ENCODE measurements at places on chromosomes 7 and 10.

DNA sequence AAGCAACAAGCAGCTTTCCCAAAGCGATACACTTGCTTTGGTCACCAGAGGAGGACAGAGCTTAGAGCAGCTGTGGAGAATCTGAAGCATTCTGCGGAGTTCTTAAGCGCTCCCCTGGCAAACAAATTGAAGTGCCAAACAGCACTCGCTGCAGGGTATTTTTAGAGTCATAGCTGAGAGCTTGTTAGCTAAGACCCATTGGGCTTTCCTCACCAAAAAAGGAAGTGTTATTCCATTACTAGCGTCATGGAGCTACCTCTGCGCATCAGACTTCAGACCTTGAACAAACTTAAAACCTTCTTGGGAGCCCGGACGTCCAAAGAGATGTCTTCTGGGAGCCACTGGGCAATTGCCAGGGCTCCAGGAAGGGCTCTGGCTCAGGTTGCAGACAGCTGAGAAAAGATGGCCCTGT lies 23.2 kb upstream of the BMPR1A start:
- no peak for DNase-seq

DNA sequence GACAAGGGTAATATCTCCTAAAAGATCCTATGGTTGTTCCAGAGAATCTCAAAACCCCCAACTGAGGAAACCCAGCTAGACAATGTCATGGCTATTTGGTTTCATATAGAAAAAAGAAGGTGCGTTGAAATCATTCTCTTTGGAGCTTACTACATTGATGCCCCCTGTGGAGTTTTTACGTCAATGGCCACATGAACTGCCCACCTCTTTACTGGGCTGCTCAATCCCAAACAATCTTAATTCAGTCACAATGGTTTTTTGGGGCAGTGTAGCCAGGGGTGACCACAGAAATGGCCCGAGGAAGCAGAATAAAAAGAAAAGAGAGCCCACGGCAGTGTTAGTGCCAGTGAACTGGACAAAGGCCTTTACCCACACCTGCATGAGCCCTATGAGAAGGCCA lies 7.8 kb downstream of the RBP4 start:
- no peak for DNase-seq

DNA sequence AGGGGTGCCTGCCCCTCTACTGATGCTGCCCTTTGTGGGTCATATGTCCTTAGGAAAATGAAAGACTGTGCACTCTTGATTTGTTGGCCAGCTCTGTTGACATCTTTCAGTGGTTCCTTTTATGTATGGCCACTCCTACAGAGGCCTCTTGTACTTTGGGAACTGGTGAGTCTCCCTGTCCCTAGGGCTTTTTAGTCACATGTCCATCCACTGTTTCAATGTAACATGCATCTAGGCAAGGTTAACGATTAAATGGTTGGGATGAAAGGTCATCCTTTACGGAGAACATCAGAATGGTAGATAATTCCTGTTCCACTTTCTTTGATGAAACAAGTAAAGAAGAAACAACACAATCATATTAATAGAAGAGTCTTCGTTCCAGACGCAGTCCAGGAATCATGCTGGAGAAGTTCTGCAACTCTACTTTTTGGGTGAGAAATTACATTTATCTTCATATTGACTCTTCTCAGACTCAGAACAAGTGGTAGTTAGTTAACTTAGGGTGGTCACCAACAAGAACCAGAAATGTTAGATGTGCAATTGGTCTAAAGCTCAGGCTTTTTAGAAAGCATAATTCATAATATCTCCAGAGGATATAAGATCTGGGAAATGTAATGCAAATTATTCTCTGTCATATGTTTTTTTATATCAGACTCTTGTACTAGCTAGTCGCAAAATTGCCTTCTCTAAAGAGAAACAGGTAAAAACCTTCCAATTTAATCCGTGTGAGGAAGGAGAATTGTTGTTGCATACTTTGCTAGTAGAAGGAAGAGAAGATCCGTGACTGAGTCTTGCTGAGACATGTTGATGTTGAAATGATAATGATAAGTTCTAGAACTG lies at the start of gene ABCC2:
TSS of gene ABCC2 (plus strand) at position 194 of the 840 bp plus-strand sequence. CDS start at position 399, 205 bp downstream.
- no peak for DNase-seq

DNA sequence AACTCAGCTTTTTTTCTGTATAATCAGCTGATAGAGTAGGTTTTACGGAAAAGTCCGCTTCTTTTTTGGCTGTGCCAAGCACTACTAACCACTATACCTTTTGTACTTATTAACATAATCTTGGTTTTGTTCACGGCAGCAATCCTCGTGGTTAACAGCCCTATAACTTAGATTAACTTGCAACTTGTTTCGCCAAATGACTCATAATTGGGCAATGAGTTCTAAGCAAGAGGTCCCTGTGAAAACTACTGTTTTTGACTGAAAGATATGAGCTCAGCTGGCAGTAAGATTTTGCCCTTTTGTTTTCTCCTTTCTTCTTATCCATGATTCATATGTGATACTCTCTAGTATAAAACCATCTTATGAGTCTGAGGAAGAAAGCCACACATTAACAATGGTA lies 345.0 kb upstream of the PCDH15 start:
- no peak for DNase-seq

GRCh38 chr10:97721871-97722780 lies 8.6 kb downstream of the MARVELD1 start:
- DNase-seq, result no peak

DNA sequence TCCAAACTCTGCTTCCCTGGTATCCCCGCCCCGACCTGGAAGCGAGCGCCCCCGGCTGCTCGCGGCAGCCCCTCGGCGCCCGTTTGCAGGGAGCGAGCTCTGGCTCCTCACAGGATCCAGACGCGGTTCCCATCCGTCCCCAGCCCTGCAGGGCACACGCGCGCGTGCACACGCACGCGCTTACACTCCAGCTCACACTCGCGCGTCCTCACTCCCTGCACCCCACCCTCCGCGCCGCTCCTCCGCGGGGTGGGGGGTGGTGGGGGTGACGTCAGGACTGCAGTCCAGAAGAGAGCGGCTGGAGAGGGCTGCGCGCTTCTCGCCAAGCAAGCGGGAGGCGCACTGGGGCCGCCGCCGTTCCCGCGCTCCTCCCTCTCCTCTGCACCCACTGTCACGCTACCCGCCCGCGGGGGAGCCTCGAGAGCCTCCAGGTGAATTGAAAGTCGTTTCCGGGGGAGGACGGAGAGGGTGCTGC lies 255.6 kb downstream of the OTUD1 start:
- DNase-seq, result no peak

- no peak for DNase-seq
Measured at GRCh38 chr7:117219485-117219884, 103.4 kb downstream of the WNT2 start.

- no peak for DNase-seq
Measured at GRCh38 chr7:121498816-121499215, 102.7 kb upstream of the FAM3C start.

DNA sequence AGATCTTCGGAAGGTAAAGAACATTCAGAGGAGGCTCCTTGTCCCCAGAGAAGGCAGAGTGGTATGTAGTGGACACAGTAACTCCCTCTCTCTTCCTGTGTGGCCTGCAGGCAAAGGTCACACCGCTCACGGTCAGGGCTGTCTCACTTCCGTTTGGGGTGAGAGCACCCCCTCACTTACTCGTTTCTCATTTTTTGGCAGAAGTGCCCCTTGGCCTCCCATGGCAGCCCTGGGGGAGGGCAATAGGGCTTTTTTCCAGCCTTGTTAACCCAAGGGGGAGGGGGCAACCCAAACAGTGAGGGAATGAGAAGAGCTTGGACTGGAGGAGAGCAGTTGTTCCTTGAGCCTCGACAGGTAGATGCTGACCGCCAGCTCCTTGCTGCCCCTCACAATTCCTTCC lies 31.8 kb upstream of the SRGN start:
- no peak for DNase-seq

DNA sequence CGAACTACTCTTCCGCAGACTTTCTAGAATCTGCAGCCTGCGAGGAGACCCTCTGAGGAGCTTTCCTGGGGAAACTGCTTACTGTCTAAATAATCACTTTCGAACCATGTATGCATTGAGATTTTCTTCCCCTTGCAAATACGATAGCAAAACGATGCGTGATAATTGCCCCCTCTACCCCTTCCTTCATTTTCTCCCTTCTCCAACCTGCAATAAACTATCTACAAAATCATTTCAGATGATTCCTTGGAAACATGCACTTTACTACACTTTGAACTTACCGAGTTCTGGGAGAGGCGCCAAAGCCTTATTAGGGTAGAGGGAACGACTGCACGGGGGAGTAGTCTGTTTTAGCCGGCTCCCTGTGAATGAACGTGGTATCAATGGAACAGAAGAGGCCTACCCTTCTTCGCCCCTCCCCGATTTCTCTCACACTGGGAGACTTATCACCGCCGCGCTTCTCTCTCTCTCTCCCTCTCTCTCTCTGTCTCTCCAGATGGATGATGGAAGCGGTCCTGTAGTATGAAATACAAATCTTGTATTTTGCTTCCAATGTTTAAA lies at the start of gene FGFBP3:
TSS of gene FGFBP3 (minus strand) at position 370 of the 561 bp plus-strand sequence. CDS start 517 bp downstream, outside the sequence.
- DNase-seq, result peak; percentile 12

GRCh38 chr7:34109936-34110780 lies 204.8 kb downstream of the BMPER start:
- no peak for DNase-seq

- DNase-seq, result peak; percentile 63
Measured at GRCh38 chr7:102417105-102417504, 16.3 kb upstream of the ORAI2 start.

DNA sequence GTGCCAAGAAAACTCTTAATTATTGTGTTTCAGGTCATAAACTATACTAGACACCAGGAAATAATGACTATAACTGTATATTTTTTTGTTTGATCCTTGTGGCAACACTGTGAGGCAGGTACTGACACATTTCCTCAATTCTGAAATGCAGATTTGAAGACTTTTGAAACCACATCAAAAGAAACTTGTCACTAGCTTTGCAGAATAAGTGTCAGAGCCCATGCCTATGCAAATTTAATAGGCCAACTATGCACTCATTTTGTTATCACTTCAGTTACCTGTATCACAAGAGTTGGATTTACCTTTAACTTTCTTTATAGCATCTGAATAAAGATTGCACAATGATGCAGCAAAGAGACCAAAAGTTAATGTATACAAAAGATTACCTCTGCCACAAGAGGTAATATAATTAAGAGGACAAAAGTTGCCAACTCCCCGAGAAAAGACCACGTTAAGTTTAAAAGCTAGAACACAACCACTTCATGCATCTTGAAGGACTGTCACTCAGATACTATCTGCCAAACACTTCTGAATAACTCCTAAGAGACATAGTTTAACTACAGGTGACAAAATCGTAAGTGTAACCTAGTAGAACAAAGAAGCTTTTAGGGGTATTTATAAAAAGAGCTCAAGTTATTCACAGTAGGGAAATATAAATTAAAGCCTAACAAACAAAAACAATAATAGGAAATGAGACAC lies 80.5 kb downstream of the ELAPOR2 start:
- DNase-seq, result peak; percentile 80

DNA sequence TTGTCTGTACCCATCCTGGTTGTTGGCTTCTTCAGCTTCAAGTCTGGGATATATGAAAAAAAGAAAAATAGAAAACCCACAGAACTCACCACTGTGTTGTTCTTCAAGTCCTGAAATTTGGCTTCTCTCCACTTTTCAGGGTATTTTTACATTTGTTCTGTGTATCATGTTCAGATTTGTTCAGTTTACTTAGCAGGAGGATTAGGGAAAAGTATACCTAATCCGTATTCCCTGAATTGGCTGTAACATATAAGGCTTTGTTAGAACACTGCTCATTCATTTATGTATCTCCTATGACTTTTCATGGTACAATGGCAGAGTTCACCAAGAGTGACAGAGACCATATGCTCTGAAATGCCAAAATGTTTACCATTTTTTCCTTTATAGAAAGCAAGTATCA lies 146.9 kb downstream of the PTN start:
- DNase-seq, result no peak

GRCh38 chr7:134567368-134567767 lies 18.5 kb downstream of the AKR1B15 start:
- no peak for DNase-seq

GRCh38 chr7:90816511-90817142 lies 220.5 kb downstream of the CDK14 start:
- no peak for DNase-seq

DNA sequence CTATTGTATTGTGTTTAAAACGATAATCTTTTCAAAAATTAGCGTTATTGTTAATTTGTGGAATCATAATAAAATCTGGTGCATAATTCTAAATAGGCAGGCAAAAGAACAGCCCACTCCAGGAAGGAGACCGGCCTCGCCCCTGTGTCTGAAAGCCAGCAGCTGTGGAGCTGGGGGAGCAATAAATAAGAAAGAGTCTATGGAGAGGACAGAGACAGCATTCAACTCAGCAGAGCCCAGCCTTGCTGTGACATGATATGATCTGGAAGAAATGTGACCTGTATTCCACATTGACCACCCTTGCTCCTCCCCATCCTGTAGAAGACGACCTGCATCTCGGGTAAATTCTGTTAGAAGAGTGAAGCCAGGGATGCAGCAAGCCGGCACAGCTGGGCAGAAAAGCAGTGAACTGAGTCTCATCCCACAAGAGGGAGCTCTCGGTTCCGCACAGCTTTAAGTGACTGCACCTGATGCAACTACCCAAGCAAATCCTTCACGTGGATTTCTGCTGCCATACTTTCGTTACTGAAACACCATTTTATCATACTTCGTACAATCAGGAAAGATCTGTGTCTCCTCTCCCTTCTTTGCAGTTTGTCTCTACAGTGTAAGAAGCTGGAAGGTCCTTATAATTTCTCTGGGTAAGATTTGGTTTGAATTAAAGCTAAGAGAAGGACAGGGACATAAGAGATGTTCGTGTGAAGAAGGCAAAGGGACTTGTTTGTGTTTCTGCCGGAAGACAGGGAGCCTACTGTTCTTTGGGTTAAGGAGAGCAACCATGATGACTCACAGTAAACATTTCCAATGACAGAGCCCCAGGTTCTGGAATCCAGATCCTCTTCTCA lies 427.1 kb downstream of the GPAM start:
- no peak for DNase-seq

- DNase-seq, result no peak
Measured at GRCh38 chr7:40356871-40357709, 222.3 kb downstream of the SUGCT start.

DNA sequence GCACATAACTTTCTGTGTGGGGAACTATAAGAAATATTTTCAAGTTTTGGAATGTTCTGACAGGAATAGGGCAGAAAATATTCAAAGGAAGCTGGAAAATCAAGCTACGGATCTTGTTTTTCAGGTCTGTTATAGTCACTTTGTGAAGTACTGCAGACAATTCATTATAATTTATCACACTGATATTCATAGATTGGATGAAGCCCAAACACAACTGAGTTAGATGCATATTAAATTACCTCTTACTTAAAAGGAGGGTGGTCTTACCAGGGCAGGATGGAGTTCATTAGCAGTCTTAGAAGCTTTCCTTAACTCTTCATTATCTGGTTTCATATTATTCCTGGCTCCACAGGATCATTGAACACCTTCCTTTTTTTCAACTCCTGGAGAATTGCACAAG lies 242.3 kb downstream of the DYNC1I1 start:
- DNase-seq, result no peak

DNA sequence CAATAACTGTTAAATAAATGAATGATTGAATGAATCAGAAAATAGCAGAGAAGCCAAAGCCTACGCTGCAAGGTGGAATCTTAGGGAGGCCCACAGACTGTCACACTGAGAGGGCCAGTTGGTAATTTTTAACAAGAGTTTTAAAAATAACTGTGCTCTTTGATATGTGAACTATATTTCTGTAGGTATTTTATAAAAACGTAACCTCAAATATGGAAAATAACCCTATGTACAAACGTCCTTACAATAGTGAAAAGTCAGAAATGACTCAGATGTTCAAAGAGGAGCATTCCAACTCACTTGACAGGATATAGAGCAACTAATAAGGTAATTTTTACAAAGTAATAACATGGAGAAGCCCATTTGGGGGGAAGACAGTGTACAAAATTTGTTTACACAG lies 18.9 kb upstream of the TMEM273 start:
- no peak for DNase-seq
